ENCODE measurements at places on chromosomes 12 and 14. TPM values are rescaled to one million over a fixed set of nuclear protein-coding genes. Genes with fewer than 3 reads are reported as not detected.

Gene SERPINA3
- total RNA-seq = 12.5 TPM

Gene NEMP1
- total RNA-seq = 14.0 TPM

Gene CEP170B
- total RNA-seq = 21.9 TPM

Gene FSCB
- total RNA-seq = not detected

Gene ANO4
- total RNA-seq = 0.07 TPM

Gene STYX
- total RNA-seq = 6.4 TPM

Gene KLHDC1
- 0.30 TPM for total RNA-seq

Gene GPR135
- 0.70 TPM for total RNA-seq

Gene KLRB1
- total RNA-seq = not detected

Gene MARCHF9
- total RNA-seq = 8.3 TPM

Gene ZNF268
- total RNA-seq = 8.5 TPM

Gene SSTR1
- total RNA-seq = not detected

Gene SIX6
- total RNA-seq = not detected

Gene SERPINA5
- total RNA-seq = 0.28 TPM

Gene ATF7IP
- 5.0 TPM for total RNA-seq

Gene SARNP
- total RNA-seq = 121 TPM

Measured in A549 treated with Hydrocortisone at 1 μM for 4 hours (cell line).